ENCODE measurements at places on chromosomes 16 and 17. TPM values are rescaled to one million over a fixed set of nuclear protein-coding genes. Genes with fewer than 3 reads are reported as not detected.

CDRT4 gene
- total RNA-seq: 14.2 TPM

GRCh38 chr16:70437582-70438557, 1.0 kb downstream of the ST3GAL2 start:
- H3K36me3 ChIP-seq: peaks cover 17% of the 10 kb centered on the region
- H3K27me3 ChIP-seq: no peaks in the 10 kb centered on the region
- H3K4me1 ChIP-seq: peaks cover 56% of the 10 kb centered on the region
- DNase-seq: no peak
- H3K4me3 ChIP-seq: peak overlapping the region; percentile 59

- H3K27ac ChIP-seq: no peak overlapping the region
- no peak for DNase-seq
- no peaks in the 10 kb centered on the region for H3K27me3 ChIP-seq
- H3K4me3 ChIP-seq: no peak overlapping the region
Observed at GRCh38 chr17:10121971-10122707, 76.3 kb downstream of the GAS7 start.

- peaks cover 18% of the 10 kb centered on the region for H3K4me1 ChIP-seq
- H3K4me3 ChIP-seq: no peak overlapping the region
- peak; percentile 6 for DNase-seq
Observed at GRCh38 chr17:382644-383533, 30.3 kb upstream of the RPH3AL start.

All from spleen (tissue), 13 donors.